RKO (cell line): ENCODE measurements at places on chromosomes 2 and 18.

DNA sequence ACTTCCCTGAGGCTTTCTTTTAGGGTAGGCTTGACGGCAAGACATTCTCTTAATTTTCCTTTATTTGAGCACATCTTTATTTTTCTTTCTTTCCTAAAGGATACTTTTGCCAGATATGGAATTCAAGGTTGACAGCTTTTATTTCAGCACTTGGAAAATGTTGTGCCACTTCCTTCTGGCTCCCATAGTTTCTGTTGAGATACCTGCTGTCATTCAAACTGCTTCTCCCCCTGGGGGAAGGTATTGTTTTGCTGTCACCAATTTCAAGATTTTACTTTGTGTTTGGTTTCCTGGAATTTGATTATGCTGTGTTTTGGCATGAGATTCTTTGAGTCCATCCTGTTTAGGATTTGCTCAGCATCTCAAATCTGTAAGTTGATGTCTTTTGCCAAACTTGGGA is 39.1 kb upstream of the TWIST2 start:
- DNase-seq: no peak

DNA sequence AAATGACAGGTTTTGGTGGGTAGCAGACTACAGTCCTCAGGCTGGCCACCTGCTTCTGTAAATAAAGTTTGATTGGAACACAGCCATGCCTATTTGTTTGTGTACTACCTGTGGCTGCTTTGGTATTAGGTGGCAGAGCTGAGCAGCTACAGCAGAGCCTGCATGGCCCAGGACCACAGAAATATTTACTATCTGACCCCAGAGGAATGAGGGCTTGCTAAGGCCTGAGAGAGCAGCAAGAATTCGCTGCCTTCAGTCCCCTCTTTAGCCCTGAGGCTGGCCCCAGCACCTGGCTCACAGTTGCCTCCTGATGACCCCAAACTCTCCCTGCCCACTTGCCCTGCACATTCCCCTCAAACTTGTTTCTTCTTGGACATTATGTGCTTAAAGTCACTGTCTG is 32.5 kb downstream of the POLR1A start:
- DNase-seq: no peak

DNA sequence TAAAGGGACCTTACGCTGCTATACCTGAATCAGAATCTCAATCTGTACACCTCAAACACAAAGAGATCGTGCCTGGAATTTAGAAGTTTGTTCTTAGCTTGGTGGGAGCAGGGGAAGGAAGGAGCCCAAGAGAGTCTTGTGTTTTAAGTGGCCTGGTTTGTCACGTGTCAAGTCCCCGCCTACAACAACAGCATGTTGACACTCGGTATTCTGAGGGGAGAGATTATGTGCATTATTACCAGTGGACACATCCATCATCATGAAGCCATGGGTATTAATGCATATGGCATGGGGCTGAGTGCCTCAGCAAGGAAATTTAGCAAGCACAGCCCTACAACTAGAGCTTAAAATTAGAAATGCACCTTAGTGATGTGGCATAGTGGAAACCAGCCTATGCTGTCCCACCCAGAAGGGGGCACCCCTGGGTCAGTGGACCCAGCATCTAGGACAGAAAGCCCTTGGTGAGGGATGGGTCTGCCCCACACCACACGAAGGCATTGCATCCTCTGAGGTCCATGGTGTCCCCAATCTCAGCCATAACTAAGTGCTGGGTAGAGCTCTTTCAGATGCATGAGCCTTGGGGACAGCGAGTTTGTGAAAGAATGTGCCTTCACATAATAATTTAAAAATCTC is 138.7 kb downstream of the MGAT5 start:
- no peak for DNase-seq

DNA sequence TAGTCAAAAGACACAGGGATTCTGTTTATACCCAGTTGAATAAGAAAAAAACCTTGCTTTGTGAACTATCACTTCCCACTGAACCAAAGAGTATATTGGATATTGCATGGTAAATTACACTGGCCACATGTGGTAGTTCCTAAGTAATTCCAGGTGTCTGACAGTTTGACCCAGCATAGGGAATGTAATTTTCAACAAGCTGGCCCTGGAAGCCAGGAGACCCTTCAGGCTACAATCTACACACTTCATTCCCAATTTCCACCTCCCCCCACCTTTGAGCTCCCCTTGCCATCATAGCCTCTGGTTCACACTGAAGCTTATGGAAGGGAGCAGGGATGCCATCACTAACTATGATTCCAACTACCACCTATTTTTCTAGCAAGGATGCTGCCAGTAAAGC is 2.8 kb downstream of the FRZB start:
- no peak for DNase-seq

DNA sequence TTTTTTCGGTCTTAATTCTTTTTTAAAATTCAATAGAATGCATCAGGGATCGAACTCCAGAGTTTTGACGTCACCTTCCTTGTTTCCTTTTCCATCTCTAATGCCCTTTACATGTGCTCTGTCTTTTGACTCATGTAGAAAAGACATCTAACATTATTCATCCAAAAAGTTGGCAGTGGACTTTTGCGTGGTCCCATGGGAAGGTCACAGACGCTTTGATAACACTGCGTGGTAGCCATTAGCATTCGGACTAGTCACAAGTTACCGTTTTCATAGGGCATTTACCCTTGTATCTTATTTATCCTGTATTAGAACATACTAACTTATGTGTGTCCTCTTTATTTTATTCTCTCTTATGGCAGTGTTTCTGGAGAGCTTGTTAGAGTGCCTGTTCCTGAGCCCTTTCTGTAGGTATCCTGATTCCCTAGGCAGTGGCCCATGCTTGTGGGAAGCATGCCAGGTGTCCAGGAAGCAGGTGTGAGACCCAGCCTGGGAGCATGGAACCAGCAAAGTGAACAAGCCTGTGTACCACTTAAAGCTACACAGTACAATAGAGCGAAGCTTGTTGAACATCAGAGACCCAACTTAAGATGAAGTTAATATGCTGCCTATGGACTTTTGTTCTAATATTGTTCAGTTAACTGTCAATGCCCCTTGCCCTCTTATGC is 73.6 kb upstream of the RBM44 start:
- DNase-seq: no peak

GRCh38 chr2:68687018-68687417 is 43.6 kb downstream of the PROKR1 start:
- DNase-seq: no peak

DNA sequence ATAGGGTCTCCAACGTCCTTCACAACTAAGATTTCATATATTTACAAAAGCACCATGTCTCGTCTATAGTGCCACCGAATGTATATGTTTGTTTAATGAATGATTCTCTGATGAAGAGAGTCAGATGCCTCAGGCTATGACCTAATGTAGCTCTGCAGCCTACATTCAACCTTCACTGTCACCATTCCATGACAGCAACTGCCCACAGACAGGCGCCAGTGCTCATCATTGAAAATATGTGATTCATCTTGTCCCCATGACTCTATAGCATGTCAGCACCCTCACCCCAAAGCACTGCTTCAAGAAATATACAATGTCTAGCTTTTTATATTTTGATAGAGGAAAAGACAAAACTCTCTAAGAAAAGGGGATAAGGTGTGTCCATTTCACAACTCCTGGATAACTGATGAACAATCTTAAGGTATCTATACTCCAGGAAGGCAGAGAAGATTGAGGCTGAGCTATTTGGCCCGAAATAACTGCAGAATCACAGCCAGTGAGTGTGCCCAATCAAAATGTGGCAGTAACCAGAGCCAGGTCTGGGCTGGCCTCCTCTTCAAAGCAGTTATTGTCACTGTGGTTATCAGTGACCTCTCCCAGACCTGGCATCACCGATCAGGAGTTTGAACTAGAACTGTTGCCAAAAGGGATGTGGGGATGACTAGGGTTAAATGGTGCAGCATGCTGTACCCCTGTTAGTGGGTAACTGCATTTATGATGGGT is 246.6 kb downstream of the SETBP1 start:
- DNase-seq: peak; percentile 4

DNA sequence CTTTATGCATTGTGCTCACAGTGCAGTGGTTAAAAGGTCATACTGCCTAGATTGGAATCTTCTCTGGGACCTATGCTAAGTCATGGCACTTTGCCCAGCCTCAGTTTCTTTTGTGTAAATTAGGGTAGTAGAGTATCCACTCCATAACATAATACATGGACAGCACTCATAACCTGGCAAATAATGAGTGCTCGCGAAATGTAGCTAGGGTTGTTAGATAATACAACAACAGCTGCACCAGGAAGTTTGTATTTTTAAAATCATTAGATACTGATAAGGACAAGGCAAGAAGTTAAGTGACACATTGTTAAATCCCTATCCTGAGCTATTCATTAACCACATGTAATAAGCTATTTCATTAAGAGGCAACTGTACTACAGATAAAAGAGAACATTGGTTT is 13.8 kb upstream of the PLA2R1 start:
- no peak for DNase-seq

DNA sequence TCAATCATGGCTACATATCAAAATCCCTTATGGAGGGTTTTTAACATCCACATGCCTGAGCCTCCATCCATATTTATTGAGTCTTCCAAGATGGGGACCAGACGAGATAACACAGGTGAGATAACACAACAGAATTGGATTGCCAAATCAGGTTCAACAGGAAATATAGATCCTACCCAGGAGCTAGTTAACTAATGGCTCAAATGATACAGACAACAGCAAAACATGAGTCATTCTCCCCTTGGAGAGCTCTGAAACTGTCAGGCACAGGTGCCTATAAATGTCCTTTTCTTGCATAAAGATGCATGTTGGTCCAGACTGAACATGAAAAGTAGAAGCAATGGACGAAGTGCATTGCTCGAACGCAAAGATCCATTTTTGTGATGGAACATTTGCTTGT is 202.2 kb downstream of the CDH20 start:
- no peak for DNase-seq

DNA sequence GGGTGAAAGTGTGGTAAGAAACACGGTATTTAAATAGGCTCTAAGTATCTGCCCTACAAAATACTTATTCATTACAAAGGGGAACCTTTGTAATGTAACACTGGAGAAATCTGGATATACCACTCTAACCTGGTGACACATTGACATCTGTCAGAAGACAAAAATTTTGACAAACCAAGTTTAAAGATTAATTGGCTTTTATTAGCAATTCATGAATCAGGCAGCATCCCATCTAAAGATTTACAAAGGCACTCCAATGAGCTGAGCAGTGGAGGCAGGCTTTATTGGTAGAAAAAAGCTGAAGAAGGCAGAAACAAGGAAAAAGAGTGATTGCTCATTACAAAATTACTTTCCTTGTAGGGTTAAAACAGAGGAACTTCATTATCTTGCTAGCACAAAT is 35.0 kb downstream of the BMPR2 start:
- no peak for DNase-seq

DNA sequence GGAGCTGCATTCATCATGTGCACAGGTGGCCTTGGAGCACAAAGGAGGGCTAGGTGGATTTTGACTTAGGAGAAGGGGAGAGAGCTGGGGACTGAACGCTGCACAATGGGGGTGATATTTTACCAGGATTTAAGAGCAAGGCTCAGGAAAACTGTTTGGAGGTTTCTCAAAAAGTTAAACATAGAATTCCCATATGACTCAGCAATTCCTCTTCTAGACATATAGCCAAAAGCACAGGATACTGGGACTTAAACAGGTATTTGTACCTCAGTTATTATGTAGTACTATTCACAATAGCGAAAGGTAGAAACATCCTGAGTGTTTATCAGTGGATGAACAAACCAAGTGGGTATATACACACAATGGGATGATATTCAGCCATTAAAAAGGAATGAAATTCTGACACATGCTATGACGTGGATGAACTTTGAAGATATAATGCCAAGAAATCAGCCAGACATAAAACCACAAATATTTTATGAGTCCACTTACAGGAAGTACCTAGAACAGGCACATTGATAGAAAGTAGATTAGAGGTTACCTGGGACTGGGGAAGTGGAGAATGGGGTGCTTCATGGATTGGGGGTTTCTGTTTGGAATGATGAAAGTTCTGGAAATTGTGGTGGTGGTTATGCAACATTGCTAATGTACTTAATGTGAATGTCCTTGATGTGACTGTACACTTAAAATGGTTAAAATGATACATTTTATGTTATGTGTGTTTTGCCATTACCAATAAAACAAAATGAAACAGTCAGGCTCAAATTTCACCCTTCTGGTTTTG is 216.9 kb downstream of the HAUS1 start:
- peak; percentile 19 for DNase-seq
